HT-29 (cell line): ENCODE measurements at places on chromosomes 4 and X.

DNA sequence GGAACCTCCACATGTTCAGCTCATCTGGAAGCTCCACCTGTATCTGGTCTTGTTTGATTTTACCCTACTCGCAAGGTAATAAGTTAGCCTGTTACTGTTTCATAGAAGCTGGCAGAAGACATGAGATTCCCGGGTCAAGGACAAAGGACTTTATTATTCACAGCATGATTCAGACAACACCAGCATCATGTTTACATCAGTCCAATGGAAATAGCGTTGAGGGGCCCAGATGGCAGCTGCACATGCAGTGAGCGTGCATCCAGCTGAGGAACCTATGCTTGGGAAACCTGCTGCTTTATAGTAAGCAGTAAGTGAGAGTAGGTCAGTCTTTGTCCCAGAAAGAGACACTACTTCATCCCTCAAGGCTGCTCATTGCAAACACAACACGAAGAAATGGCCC, 19.8 kb downstream of the TSPAN5 start:
- DNase-seq, result no peak

GRCh38 chrX:85907316-85907715, 140.0 kb downstream of the CHM start:
- DNase-seq, result no peak

GRCh38 chrX:70117738-70118137, 15.5 kb upstream of the IGBP1 start:
- no peak for DNase-seq

- DNase-seq, result peak; percentile 79
Observed at GRCh38 chr4:114694770-114695169, 96.2 kb downstream of the UGT8 start.

- DNase-seq, result peak; percentile 55
Observed at GRCh38 chr4:242121-242848, 63.0 kb downstream of the ZNF732 start.

GRCh38 chr4:172707622-172708021, 461.0 kb upstream of the GALNT7 start:
- DNase-seq, result peak; percentile 18

DNA sequence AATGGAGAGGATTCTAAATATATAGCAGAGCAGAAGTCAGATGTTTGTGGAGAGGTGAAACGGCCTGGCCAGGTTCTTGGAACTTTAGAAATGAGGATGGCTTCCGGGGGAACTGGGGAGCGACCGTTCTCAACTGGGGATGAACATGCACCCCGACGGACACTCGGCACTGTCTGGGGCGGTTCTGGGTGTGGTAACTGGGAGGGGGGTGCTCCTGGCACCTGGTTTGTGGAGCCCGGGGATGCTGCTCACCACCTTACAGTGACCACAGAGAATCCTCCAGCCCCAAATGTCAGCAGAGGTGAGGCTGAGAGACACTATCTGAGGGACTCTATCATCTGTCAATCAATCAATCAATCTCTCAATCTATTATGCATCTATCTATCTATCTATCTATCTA, 69.0 kb upstream of the PPP2R3B start:
- DNase-seq, result no peak
